ENCODE measurements at places on chromosomes 1 and 21. TPM values are rescaled to one million over a fixed set of nuclear protein-coding genes. Genes with fewer than 3 reads are reported as not detected.

Gene ARTN
- 1.7 TPM for polyA plus RNA-seq

Gene RIMKLA
- polyA plus RNA-seq: 0.47 TPM

Gene ZNF683
- not detected for polyA plus RNA-seq

Gene ZNF697
- 21.9 TPM for polyA plus RNA-seq

Gene PALMD
- 2.6 TPM for polyA plus RNA-seq

Gene DNAJC28
- 6.1 TPM for polyA plus RNA-seq

Gene FMO3
- polyA plus RNA-seq: 0.28 TPM

Gene CHD5
- polyA plus RNA-seq: 0.35 TPM

Gene ASTN1
- 2.0 TPM for polyA plus RNA-seq

Gene SH2D1B
- 0.17 TPM for polyA plus RNA-seq

Gene SMCP
- polyA plus RNA-seq: not detected

Gene PRELP
- polyA plus RNA-seq: 2.4 TPM

Gene COL6A1
- 207 TPM for polyA plus RNA-seq

Gene GJB3
- 0.38 TPM for polyA plus RNA-seq

Gene C1QB
- 6.2 TPM for polyA plus RNA-seq

Gene NECTIN4
- 3.5 TPM for polyA plus RNA-seq

Gene IFFO2
- polyA plus RNA-seq: 27.7 TPM

Gene SLC25A34
- polyA plus RNA-seq: 1.3 TPM

Gene FAM163A
- 0.59 TPM for polyA plus RNA-seq

Gene TRABD2B
- polyA plus RNA-seq: 16.1 TPM

Gene USH2A
- 0.22 TPM for polyA plus RNA-seq

Gene CHRNB2
- polyA plus RNA-seq: 0.47 TPM

Gene GALE
- 36.1 TPM for polyA plus RNA-seq

Gene SPRR4
- not detected for polyA plus RNA-seq

Gene PROK1
- polyA plus RNA-seq: 0.19 TPM

Gene ZNF672
- polyA plus RNA-seq: 22.9 TPM

Gene SH2D2A
- polyA plus RNA-seq: 0.42 TPM

Gene LRRC42
- 46.9 TPM for polyA plus RNA-seq

Gene INSRR
- polyA plus RNA-seq: 1.7 TPM
